ENCODE measurements at places on chromosomes 7 and 10. TPM values are rescaled to one million over a fixed set of nuclear protein-coding genes. Genes with fewer than 3 reads are reported as not detected.

Gene WDR86
- 17.2 TPM for total RNA-seq

Gene FKBP9
- total RNA-seq = 89.2 TPM

Gene LOXL4
- 9.0 TPM for total RNA-seq

Gene CYP26C1
- 0.16 TPM for total RNA-seq

Gene MNX1
- not detected for total RNA-seq

Gene KAZALD1
- 1.4 TPM for total RNA-seq

Gene ZEB1
- 60.9 TPM for total RNA-seq

Gene GFRA1
- total RNA-seq = 64.7 TPM

Gene STK32C
- total RNA-seq = 7.6 TPM

Data from omental fat pad (tissue), 4 donors.